Keratinocyte (primary cell): ENCODE measurements at places on chromosomes 3 and 15.

- no peak for DNase-seq
These were observed at the start of the genes MST1 and RNF123 for GRCh38 chr3:49689046-49689907. Gene MST1, minus strand, starts transcription at chr3:49689474. Its CDS starts 783 bp downstream, at chr3:49688691. Gene RNF123, plus strand, starts transcription at chr3:49689557. Its CDS starts 1,609 bp downstream, at chr3:49691166.

- DNase-seq: no peak
These were observed 998.6 kb upstream of the EPHA6 start for GRCh38 chr3:95815828-95816227.

DNA sequence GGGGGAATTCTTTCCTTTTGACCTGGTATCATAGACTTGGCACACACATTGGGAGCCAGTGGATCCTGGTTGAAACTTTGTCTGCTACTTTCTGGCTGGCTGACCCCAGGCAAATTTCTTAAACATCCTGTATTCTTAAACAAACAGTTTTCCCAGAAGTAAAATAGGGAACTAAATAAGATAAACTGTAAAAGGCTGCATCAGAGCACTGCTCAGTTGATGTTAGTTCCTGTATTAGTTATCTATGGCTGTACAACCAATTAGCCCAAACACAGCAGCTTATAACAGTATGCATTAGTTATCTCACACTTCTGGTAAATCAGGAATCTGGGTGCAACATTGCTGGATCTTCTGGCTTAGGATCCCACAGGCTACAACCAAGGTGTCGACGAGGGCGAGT lies 73.1 kb upstream of the SLCO3A1 start:
- DNase-seq: no peak

GRCh38 chr15:70250208-70251201 lies 152.8 kb upstream of the TLE3 start:
- no peak for DNase-seq

- no peak for DNase-seq
These were observed 51.5 kb upstream of the CDV3 start for GRCh38 chr3:133521946-133522345.

DNA sequence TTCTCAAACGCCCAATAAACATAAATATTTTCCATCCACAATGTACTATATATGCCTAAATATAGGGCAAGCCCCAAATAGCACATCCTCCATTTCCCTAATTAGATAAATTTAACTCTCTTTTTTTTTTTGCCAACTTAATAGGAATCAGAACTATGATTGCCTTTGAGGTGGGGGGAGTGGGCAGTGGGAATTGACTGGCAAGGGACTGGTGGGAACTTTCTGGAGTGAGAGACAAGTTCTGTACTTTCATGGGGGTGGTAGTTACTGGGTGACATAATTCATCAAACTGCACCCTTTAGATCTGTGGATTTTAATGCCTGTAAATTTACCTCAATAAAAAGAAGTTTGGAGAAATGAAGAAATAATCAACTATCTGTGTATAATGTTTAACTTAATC lies 88.2 kb upstream of the CTDSPL start:
- DNase-seq: no peak

DNA sequence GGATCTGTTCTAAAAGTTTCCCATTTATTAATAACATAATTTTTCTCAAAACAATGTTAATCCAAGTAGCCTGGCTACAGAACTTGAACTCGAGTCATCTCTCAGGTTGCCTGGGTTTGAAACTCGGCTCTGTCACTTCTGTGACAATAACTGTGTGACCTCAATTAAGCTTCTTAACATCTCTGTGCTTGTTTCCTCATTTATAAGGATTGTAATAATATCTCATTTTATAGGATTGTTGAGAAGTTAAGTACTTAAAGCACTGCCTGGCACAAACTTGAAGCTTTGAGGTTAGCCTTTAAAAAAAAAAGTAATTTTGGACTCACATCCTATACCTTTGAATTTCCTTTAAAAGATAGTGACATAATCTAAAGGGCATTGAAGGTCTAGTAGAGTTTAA lies 3.4 kb downstream of the RAB5A start:
- DNase-seq: no peak

DNA sequence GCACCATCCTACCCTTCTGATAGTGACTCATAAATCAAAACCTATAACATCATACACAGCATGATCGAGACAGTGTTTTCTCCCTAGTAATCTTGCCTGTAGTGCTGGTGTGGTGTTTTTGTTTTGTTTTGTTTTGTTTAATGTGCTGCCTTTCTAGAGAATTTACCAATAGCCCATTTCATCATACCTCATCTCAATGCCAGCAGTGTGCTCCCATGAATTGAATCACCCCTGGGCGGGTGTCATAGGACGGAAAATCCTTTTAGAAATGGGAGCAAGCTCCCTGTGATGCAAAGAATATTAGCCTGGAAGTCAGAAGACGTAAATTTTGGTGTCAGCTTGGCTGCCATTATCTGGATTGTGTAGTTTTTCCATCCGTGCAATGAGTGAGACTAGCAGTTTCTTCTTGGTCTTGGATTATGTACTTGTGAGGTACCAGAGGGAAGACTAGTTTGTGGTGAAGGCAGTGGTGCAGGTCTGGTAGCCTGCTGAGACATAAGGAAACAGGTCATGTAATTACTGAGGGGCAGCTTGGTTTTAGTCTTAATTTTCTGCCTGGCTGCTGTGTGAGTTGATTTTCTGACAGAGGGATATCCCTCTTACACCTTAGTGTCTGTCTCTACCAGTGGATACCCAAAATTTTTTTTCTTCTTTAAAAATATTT lies 29.9 kb downstream of the IGSF10 start:
- DNase-seq: no peak

DNA sequence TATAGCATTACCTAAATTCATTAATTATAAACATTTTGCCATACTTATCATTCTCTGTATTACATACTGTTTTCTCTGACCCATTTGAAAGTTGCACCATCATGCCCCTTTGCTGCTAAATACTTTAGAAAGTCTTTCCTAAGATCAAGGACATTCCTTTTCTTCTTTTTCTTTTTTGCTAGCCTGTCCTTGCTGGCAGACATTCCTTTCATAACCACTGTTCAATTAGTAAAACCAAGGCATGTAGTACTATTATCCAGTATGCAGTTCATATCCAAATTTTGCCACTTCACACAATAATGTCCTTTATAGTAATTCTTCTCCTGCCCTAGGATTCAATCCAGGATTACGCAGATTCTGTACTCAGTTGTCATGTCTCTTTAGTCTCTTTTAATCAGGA lies 321.0 kb upstream of the C2CD4B start:
- no peak for DNase-seq

DNA sequence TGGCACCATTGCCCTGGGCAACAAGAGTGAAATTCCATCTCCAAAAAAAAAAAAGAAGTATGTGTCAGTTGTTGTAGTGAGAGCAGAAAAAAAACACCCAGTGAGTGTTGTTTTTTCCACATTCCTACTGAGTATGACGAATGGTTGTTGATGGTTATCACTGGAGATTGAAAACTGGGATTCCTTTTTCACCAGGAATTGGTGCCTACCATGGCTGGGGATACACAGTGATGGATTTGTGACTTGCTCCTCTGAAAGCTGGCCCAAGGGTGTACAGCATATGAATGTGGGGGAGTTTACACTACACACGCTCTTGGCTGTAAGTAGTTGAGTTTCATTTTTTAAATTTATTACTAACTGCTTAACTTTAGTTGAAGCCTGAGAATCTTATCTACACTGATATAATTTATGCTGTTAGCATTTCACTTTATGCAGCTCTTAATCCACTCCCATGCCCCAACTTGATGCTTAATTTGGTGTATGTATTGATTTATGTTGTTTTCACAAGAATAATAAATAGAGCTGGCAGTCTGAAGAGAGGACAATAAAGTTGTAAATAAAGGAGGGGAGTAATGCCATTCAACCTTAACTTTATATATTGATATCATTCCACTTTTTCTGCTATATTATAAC lies 56.0 kb upstream of the MME start:
- DNase-seq: no peak

DNA sequence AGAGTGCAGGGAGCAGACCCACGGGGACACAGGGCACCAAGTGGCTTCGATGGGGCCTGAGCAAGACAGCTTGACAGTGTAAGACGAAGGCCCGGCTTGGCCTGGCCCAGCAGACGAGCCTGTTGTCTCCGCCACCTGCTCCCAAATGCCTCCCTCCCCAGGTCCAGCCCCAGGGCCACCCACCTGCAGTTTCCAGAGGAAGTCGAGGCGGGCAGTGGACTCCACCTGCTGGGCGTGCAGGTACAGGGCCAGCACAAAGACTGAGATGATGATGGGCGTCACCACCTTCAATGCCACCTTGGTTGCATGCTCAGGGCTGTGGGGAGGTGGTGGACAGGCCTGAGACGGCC lies 94.1 kb downstream of the SEC22A start:
- DNase-seq: no peak

- no peak for DNase-seq
These were observed 15.5 kb upstream of the ACAP2 start for GRCh38 chr3:195458316-195458717.
